ENCODE measurements at places on chromosomes 4 and X.

DNA sequence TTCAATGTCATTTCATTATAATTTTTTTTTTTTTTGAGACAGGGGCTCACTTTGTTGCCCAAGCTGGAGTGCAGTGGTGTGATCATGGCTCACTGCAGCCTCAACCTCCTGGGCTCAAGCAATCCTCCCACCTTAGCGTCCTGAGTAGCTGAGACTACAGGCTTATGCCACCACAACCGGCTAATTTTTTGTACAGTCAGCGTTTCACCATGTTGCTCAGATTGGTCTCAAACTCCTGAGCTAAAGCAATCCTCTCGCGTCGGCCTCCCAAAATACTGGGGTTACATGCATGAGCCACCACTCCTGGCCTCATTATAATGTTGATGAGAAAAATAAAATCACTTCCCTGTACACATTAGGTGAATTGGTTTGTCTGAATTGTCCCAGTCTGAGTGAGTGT, 16.9 kb downstream of the TAF7L start:
- no peak for DNase-seq

- DNase-seq = no peak
Observed at GRCh38 chrX:103234869-103235268, 20.0 kb downstream of the BEX4 start.

DNA sequence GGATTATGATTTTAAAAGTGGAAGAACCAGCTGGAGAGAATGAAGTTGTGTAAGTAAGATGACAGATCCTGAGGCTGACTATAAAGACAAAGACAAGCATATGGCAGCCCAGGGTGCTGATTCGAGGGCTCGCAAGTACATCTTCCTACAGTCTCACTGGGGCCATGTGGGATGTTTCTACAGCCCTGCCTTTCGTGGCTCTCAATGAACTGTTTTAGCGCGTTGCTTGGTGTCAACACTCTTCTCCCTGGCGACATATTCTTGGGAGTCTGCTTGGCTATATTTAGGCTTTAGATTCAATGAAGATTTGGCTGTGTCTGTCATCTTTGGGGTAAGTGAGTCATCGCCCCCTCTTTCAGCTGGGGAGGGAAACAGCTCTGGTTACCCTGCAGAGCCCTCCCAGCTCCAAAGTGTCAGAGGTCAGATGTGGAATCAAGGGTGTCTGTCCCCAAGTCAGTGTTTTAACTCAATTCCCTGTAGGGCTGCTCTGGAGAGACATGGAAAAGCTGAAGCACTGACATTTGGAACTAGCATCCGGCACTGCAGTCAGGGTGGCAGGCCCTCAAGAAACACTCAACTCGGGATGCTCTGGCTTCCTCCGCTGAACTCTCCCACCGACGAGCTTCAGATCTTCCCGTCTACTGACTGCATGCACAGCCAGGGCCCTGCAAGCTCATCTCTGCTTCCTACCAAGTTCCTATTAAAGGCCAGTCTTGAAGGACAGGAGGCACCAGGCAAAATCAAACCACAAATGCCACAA, 65.7 kb downstream of the GATB start:
- no peak for DNase-seq

DNA sequence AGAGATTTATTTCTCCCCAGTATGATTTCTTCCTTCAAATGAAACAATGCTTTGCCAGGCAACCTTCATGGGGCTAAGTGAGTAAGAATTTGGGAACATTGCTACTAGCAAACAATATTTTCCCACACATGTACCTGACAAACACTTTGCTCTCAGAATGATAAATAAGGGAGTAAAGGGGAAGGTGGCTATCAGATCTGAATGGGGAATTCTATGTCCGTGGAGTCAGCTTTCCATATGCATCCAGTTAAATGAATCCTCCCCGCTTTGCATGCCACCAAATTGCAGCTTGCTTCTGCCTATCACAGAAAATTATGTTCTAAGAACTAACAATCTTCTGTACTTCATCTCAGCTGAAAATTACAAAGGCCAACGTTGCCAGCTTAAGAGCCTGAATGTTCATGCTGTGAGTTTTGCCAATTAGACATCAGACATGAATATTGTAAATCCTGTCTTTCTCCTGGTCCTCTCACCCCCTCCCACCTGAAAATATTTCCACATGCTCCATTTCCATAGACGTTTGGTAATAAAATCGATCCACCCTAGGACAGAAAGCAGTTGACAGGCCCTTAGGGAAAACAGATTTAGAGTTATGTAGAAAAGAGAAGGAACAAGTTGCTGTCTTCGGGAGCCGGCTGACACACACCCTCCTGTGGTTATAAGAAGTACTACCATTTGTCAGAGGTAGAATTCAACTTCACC, 6.3 kb downstream of the MEPE start:
- DNase-seq = no peak

- DNase-seq = no peak
Observed at GRCh38 chr4:101851672-101852071, 61.1 kb downstream of the BANK1 start.

DNA sequence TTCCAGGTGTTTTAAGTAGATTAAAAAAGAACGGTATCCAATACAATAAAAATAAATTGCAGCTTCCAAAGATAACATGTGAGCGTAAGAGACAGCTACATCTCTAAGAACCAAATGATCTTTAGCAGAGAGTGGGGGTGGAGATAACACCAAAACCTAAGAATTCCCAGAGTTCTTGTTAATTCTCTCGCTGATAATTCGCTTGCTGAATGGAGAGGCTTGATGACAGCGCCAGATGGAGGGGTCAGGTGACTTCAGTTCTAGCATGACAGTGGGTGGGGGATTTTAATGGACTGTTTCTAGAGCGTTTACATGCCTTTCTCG, 2.3 kb downstream of the CLCN4 start:
- no peak for DNase-seq

DNA sequence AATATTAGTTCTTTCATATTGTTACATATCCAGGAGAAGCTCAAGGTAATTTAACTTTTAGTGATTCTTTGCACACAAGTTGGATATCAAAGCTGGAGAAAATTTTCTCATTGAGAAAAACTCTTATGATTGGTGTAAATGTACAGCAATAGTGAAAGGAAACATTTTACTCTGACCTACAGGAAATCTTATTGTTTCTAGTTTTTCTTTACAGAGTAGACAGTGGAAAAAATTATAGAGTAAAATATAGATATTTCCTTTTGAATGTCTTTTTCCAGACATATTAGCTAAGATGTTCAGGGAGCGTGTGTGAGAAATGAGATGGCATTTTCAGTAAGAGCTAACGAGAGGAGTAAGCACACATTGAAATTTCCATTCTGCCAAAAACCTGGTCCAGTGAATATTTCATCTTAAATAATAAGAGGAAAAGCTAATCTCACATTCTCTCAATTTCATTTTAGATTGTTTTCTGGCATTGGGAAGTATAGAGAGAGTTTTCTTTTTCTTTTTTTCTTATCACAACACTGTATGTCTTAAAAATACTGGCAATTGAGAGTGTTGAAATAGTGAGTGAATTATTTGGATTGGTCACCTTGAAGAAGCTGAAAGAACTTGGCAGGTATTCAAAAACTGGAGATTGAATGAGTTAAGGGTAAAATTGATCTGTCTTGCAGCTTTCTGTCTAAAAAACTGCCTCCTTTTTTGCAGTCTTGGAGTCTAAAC, 15.6 kb upstream of the ATP8A1 start:
- no peak for DNase-seq

DNA sequence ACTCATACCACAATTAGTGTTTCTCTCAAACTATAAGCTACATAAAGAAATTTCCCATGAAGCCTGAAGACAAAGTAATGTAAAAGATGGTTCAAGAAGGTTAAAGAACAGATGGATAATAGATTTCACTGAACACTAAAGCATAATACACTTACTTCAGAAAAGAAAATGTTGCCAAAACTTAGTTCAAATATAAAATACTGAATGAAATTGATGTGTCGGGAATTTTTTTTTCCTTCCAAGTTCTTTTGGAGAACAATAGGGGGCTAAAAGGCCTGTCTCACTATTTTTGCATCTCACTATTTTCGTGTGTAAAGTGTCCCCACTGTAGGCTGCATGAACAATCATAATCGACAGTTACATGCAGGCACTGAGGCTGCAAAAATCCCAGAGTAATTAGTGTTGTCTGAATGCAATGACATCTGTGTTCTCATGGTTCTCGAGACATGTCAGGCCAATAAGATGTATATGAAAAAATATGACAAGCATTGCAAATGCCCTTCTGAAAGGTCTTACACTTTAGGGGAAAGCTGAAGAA, 11.9 kb upstream of the MAB21L2 start:
- DNase-seq = no peak

GRCh38 chr4:151469970-151470369, 61.0 kb downstream of the FHIP1A start:
- no peak for DNase-seq

DNA sequence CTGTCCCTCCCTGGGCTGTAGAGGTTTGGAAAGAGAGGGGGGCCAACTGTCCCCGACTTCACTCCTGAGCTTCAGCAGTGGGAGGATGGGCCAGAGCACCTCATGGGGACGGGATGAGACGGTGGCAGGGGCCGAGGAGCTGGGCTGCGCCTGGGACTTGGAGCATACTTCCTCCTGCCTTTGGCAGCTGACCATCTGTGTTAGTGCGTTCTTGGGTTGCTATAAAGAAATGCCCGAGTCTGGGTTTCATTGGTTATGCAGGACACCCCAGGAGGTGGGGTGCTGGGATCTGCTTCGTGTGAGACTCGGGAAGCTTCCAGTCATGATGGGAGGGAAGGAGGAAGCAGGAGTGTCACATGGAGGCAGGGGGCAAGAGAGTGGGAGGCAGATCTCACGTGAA, 7.4 kb downstream of the PSAPL1 start:
- no peak for DNase-seq

- no peak for DNase-seq
Observed at GRCh38 chr4:104818579-104818978, 323.9 kb upstream of the CXXC4 start.

- DNase-seq = peak; percentile 84
Observed at GRCh38 chr4:1201851-1202525, 29.6 kb upstream of the SPON2 start.

- no peak for DNase-seq
Observed at GRCh38 chrX:1226249-1226648, 13.8 kb upstream of the CRLF2 start.

- DNase-seq = no peak
Observed at GRCh38 chr4:84952776-84953175, 13.7 kb downstream of the WDFY3 start.

DNA sequence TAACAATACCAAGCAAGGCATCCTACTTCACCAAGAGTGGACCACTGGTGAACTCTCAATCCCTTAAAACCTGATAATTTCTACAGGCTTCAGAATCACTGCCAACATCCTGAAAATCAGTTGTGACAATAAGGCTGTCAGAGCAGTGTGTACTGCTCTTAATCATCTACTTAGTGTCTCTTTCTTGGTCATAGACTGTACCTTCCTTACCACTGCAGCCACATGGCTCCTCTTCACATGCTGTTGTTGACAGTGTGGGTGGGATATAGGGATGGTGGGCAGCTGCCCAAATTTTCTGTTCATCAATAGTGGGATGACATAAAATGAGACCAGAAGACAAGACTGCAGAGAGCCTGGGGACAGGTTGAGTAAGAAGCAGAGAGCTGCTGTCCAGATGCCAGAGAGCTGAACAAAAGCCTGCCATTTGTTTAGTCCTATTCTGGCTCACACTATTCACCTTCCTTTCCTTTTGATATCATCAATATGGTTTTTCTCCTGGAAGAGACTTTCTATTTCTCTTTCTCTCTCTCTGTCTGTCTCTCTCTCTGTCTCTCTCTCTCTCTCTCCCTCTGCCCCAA, 178.9 kb downstream of the MGST2 start:
- DNase-seq = no peak

DNA sequence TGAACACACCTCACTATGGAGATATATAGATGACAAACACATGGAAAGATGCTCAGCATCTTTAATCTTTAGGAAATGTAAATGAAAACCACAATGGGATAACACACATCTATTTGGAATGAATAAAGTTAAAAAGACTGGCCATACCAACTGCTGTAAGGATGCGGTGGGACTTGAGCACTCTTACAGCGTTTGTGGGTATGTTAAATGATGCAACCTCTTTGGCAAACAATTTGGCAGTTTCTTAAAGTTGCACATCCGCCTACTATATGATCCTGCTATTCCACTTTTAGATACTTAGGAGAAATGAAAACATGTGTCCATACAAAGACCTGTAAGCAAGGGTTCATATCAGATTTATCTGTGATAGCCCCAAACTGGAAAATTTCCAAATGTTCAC, 50.7 kb downstream of the MRPL1 start:
- DNase-seq = no peak

- DNase-seq = no peak
Observed at GRCh38 chr4:6568689-6569332, 6.2 kb upstream of the MAN2B2 start.

- no peak for DNase-seq
Observed at GRCh38 chrX:41332408-41333002, 1.5 kb upstream of the DDX3X start.

DNA sequence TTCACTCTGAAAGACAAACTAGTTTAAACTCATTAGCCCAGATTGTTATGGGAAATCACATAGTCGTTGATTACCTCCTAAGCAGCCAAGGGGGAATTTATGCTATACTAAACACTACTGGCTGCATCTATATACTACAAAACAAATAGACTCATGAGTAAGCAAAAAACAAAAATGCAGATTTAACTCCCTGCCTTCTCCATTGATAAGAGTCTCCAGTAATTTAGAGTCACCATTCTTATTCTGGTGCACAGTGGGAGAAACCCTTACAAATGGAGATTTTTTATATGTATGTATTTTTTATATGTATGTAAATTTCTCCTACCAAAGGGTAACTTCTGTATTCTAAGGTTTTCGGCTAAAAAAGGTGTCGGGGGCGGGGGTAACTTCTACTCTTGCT, 126.6 kb downstream of the PLS3 start:
- no peak for DNase-seq

GRCh38 chr4:28357990-28358389, 1497.3 kb downstream of the STIM2 start:
- DNase-seq = no peak

DNA sequence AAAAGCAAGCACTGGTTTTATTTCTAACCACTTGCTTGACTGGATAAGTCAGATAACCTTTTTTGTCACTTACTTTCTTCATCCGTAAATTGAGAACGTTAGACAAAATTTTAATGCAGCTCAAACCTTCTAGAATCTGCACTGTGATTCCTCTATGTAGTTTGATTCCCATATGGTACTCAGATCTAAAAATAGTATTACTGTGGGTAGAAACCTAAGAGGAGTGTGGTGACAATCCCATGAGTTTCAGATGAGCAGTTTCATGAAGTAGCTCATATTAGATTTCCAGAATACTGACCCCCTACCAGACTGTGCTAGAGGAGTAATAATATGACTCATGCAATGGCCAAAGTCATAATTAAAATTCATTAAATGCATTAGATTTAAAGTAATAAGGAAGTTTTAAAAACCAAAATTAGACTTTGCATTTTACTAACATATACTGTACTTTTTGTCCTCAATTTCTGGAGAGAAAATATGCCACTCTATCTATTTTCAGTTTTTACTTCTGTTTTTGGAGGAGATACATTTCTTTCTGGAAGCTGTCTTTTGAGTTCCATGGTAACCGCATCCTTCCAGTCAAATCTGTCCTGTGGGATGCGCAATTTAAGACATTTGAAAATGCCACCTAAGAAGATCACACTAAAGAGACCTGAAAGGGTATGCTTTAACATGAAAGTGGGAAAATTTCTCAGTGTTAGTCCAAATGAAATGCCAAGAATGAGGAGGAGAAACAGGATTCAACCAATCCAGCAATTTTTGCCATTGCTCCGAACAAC, 64.1 kb upstream of the GPM6A start:
- no peak for DNase-seq

- DNase-seq = no peak
Observed at GRCh38 chr4:151438154-151438553, 29.2 kb downstream of the FHIP1A start.

- DNase-seq = no peak
Observed at GRCh38 chrX:37820646-37821045, 26.7 kb downstream of the DYNLT3 start.

- no peak for DNase-seq
Observed at GRCh38 chr4:52935317-52935716, 73.2 kb downstream of the RASL11B start.
